Right ventricle myocardium inferior (tissue), 1 donor: ENCODE measurements at places on chromosomes 11 and 22. TPM values are rescaled to one million over a fixed set of nuclear protein-coding genes. Genes with fewer than 3 reads are reported as not detected.

- peak; percentile 76 for DNase-seq
These were observed 98.9 kb downstream of the TRAF6 start for GRCh38 chr11:36411202-36411640.

- DNase-seq, result no peak
These were observed 1.1 kb upstream of the SERPING1 start for GRCh38 chr11:57596266-57596885.

GRCh38 chr22:28241656-28242290 lies 322.7 kb upstream of the PITPNB start:
- no peak for DNase-seq

Gene BAD
- total RNA-seq, result 89.1 TPM
